HT1080 (cell line): ENCODE measurements at places on chromosomes 7 and 10. TPM values are rescaled to one million over a fixed set of nuclear protein-coding genes. Genes with fewer than 3 reads are reported as not detected.

- peak; percentile 51 for DNase-seq
Observed at GRCh38 chr10:70462349-70462984, 16.1 kb upstream of the PALD1 start.

CDC14C gene
- total RNA-seq = not detected in 2 replicates

DNA sequence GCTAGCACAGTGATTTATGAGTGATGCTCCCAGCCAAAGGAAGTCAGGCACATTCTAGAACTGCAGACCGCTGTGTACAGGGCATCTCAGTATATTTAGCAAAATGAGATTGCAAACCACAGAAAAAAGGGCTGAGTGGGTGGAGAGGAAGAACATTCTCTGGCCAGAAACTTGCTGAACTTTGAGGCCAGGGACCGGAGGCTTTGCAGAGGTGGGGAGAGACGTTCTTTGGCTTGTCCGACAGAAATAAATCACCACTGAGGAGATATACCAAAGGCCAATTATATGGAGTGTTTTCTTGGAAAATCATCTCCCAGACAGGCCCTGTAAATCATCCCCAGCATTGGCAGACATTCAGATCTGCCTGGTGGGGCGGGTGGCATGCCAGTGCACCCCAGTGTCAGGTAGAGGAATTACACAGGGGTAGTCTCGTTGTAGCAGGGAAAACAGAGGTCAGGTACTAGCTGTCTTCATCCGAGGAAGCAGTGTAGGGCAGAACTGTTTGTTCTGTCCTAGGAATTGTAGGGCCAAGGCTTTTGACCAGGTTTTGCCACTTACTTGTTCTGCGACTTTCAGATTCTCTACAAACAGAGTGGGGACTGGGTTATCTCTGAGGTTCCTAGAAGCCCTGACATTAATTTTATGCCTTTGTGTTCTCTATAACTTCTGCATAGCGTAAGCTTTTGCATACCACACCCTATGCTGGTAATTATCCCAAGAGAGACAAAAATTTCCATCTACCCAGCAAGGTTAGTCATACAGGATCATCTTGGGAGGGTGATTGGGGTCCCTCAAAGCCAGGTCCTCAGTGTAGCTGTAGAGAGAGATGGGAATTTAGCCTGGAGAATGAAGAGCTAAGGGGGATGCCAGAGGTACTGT, 655.6 kb downstream of the LRMDA start:
- DNase-seq = peak; percentile 55

DNA sequence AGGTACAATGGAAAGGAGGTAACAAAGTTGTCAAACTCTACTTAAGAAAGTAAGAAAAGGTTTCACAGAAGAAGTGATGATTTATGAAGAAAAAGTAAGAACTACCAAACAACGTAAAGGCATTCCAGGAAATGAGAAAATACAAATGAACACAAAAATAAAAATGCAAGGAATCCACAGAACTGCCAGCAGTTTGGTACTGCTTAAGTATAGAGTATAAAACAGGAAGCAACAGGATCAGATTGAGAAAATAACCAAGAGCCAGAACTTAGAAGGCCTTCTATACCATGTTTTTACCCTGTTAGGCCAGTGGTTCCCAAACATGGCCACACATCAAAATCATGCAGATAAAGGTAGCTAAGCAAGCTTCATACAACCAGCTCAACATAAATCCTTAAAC, 9.2 kb downstream of the NDUFA5 start:
- DNase-seq = no peak

GRCh38 chr7:131244259-131244852, 83.3 kb upstream of the MKLN1 start:
- DNase-seq = peak; percentile 95

- DNase-seq = no peak
Observed at GRCh38 chr10:49526619-49527018, 12.3 kb downstream of the ERCC6 start.

- DNase-seq = no peak
Observed at GRCh38 chr10:5090551-5090950, 3.7 kb upstream of the AKR1C3 start.

GRCh38 chr7:24052572-24053260, 231.3 kb upstream of the NPY start:
- peak; percentile 88 for DNase-seq

DNA sequence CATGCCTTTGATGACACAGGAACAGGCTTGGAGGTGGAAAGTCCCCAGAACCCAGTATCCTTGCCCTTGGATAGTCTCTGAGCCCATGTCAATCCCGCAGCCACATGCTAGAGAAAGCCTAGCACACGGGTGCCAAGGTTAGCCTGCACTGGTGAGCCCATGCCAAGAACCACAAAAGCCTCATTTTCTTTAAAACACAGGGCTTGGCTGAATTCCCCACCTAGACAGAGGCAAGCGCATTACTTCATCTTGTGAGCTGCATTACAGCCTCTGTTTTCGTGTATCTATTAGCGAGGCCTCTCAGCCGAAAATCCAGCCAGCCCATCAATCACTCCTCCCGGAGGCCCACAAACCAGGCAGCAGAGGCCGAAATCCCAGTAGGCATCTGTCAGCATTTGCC, 314.9 kb upstream of the AUTS2 start:
- no peak for DNase-seq

DNA sequence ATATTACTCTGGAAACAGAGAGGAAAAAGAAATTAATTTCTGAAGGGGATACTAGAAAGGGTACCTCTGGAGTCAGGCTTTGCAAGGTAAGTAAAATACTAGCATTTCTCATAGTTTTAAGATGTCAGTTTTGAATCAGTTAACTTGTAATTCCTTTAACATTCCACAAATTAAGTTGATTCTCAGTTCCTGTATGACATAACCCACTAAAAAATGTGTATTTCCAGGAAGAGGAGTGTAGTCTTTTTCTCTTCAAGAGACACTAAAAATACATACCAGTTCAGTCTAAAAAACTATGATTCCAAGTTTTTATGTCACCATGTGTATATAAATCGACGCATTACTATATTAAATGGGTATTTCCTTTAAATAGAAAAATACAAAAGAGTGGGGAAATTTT, 113.2 kb downstream of the CDK6 start:
- no peak for DNase-seq

CRPPA gene
- 0.74 and 1.4 TPM in 2 replicates for total RNA-seq

- no peak for DNase-seq
Observed at GRCh38 chr10:117266400-117266799, 25.5 kb downstream of the SLC18A2 start.

DNA sequence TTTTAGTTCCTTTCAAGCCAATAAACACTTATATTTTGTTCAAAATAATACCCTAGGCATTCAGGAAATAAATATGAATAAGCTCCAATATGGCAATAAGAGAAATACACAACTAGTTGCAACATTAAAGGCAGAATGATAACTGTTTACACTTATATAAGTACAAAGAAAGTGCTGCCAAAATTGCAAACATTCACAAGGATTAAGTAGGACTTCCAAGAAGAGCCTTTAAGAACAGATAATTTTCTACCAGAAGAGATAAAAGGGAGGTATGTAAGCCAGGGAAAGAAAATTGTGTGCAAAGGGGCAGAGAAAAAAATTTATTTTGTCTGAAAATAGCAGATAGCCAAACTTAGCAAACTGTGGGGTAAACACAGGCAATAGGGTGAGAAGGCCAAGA, 83.8 kb downstream of the CTNNA3 start:
- DNase-seq = no peak

GRCh38 chr10:3471472-3471871, 298.9 kb upstream of the PITRM1 start:
- no peak for DNase-seq

DNA sequence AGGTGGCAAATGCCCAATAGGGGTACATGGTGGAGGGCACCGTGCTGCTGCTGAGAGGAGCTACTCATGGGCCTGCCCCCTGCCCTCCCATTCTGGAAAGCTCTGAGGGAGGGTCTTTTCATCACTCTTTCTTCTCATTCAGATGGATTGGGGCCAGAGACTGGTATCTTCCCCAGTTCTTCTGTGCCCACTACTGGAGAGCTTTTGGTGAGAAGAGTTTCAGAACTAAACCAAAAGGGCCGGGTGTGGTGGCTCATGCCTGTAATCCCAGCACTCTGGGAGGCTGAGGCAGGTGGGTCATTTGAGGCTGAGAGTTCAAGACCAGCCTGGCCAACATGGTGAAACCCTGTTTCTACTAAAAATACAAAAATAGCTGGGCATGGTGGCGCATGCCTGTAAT, 12.5 kb downstream of the ADRA2A start:
- DNase-seq = no peak

SFMBT2 gene
- 1.9 and 2.4 TPM in 2 replicates for total RNA-seq

CDHR3 gene
- total RNA-seq = 5.0 and 5.4 TPM in 2 replicates

- no peak for DNase-seq
Observed at GRCh38 chr10:51604579-51604978, 94.8 kb downstream of the CSTF2T start.

- no peak for DNase-seq
Observed at GRCh38 chr7:85356916-85357315, 170.1 kb upstream of the SEMA3D start.

- no peak for DNase-seq
Observed at GRCh38 chr10:24850727-24851296, 101.6 kb downstream of the PRTFDC1 start.

- no peak for DNase-seq
Observed at GRCh38 chr7:28739826-28740225, 218.3 kb downstream of the TRIL start.

STAG3 gene
- 0.10 and 0.23 TPM in 2 replicates for total RNA-seq

- no peak for DNase-seq
Observed at GRCh38 chr7:150586785-150587152, 19.6 kb downstream of the GIMAP4 start.

GRCh38 chr10:127012769-127013152, 107.5 kb downstream of the DOCK1 start:
- DNase-seq = peak; percentile 17

GRCh38 chr10:131943021-131943814, 38.5 kb downstream of the BNIP3 start:
- no peak for DNase-seq

MAP3K8 gene
- total RNA-seq = 0.59 and 0.67 TPM in 2 replicates

DNA sequence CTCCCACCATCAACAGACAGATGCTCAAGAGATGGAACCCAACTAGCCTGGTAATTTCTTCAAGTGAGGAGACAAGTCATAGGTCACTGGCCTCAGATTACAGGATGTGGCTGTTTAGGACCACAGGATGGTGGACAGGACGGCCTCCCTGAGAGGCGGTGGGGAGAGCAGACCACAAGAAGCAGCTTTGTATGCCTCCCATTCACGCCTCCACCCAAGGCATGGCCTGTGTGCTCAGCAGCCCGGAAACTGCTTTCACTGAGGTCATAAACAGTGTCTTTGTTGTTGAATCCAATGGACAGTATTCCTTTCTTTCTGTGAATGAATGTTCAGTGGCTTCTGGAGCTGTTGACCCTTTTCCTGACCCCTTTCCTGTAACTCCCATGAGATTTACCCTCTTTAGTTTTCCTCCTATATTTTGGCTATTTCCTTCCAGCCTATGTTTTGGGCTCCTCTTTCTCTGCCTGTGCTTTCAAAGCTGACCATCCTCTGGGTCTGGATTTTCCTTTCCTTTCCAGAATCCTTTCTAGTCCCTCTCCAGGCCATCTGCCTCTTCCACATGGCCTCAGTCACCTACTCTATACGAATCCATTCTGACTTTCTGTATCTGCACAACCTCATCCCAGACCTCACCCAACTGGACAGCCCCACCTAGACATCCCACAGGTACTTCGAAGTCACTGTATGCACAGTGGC, 32.4 kb upstream of the INPP5F start:
- peak; percentile 95 for DNase-seq

DNA sequence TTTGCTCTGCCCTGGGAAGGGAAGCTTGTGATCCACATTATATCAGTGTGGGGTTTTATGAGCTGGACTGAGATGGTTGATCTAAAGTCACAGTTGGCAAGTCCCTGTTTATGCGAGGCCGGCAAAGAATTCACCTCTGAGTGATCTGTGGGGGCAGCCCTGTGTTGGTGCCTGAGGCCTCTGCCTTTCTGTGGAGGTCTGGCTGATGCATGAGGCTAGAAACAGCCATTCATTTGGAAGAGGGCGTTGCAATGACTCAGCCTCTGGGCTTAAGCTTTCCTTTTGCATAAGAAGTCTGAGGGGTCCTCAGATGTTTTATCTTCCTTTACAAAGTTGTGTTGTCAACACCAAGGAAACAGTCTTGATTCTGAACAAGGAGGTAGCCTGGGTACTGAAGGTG, 126.9 kb downstream of the MGMT start:
- no peak for DNase-seq

GRCh38 chr7:27948861-27949260, 208.9 kb downstream of the TAX1BP1 start:
- DNase-seq = no peak

DNA sequence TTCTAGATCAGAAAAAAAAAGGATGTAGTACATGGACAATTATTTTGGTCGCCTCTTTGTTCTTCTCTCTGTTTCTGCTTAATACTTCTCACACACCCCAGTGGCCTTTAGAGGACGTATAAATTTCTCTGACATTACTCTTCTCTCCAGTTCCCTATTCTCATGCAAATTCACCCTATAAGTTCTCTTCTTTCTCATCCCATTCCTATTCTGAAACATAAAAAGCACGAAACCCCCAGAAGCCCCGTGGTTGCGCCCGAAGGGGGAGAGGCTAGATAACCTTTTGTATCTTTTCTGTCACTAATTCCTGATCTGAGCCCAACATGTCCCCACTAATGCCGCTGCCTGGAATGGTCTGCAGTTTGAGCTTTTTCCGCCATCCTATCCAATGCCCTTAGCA, 136.9 kb downstream of the SKIDA1 start:
- no peak for DNase-seq

NPY gene
- total RNA-seq = not detected in 2 replicates

CAMK2B gene
- 0.02 and 0.07 TPM in 2 replicates for total RNA-seq

GNAT3 gene
- not detected in 2 replicates for total RNA-seq

DNA sequence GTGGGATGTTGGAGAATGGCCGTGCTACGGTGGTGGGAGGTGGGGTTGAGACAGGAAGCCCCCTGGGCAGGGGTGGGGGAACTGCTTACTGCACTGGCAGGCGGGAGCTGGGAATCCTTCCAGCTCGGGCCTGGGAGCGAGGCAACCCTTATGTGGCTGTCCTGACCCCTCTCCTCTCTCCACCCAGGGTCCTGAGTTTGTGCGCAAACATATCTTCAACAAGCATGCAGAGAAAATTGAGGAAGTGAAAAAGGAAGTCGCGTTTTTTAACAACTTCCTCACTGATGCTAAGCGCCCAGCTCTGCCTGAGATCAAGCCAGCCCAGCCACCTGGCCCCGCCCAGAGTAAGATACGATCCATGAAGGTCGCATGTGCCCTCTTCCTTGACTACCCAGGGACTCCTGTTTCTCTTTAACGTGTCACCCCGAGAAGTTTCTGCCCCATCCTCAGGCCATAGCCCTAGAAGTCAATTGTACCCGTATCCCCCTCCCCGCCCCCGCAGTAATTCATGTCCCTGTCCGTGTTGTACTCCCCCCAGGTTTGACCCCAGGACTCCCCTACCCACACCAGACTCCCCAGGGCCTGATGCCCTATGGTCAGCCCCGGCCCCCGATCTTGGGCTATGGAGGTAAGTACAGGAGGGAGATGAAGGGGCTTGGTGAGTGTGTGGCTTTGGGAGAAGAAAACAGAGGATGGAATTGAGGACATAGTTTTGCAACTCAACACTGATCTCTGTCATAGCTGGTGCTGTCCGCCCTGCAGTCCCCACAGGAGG, 1.8 kb downstream of the UFSP1 start:
- DNase-seq = no peak

- DNase-seq = no peak
Observed at GRCh38 chr10:69573056-69573806, at the start of gene NEUROG3. Gene NEUROG3, minus strand, starts transcription at chr10:69573422. Its CDS starts 379 bp downstream, at chr10:69573043.
